B cell (primary cell): ENCODE measurements at places on chromosomes 12 and 14.

DNA sequence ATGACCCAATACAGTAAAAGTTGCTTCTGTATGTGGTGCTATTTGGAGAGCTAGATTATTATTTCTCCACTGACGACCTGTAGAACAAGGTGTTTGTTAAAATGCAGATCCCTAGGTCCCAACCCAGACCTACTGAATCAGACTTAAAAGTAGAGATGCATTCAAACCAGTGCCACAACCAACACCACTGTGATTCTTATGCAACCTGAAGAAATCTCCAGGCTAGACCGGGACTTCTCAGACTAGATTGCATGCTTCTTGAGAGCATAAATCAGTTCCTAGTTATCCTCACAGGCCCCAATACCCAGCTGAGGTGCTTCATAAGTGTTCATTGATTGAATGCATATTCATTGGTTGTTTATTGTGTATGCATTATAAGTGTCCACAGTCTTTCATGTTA, 78.2 kb downstream of the SPTSSA start:
- DNase-seq, result no peak

DNA sequence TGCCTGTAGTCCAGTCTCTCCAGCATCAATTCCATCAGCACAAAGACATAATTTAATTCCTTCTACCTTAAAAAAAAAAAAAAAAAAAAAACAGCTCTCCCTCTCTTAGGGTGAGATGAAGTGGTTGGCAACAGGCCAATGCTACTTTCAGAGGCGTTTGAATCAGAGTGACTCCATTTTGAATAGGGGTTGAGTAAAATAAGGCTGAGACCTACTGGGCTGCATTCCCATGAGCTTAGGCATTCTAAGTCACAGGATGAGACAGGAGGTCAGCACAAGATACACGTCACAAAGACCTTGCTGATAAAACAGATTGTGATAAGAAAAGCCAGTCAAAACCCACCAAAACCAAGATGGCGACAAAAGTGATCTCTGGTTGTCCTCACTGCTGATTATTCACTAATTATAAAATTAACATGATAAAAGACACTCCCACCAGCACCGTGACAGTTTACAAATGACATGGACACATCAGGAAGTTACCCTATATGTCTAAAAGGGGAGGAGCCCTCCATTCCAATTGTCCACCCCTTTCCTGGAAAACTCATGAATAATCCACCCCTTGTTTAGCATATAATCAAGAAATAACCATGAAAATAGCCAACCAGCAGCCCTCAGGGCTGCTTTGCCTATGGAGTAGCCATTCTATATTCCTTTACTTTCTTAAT, 6.9 kb upstream of the TCL1B start:
- no peak for DNase-seq

DNA sequence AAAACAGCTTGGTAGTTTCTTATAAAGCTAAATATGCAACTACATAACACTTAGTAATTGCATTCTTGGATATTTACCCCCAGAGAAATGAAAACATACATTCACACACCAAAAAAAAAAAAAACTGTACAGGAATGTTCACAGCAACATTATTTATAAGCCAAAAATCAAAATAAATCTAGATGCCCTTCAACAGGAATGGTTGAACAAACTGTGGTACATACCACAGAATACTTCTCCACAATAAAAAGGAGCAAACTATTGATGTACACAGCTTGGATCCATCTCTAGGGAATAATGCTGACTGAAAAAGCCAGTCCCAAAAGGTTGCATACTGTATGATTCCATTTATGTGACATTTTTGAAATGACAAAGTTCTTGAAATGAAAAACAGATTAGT, 62.1 kb upstream of the SLC38A4 start:
- DNase-seq, result no peak

- no peak for DNase-seq
Observed at GRCh38 chr14:69249603-69250002, 10.4 kb upstream of the GALNT16 start.

- no peak for DNase-seq
Observed at GRCh38 chr12:54368025-54368708, 3.9 kb upstream of the GPR84 start.

- DNase-seq, result no peak
Observed at GRCh38 chr12:10018386-10018785, 8.0 kb downstream of the CLEC12B start.

DNA sequence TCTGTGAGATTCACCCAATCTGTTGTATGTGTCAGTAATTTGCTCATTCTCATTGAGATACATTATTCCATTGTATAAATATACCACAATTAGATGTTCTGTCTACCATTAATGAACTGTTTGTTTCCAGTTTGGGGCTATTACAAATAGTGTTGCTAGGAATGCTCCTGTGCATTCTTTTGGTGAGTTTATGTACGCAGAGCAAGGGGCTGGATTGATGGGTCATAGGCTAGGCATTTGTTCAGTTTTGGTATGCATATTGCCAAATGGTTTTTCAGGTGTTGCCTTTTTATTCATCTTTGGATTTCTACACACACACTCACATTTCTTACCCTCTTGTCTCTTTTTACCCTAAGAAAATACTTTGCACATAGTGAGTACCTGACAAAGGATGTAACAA, 93.4 kb downstream of the GPATCH2L start:
- DNase-seq, result no peak

DNA sequence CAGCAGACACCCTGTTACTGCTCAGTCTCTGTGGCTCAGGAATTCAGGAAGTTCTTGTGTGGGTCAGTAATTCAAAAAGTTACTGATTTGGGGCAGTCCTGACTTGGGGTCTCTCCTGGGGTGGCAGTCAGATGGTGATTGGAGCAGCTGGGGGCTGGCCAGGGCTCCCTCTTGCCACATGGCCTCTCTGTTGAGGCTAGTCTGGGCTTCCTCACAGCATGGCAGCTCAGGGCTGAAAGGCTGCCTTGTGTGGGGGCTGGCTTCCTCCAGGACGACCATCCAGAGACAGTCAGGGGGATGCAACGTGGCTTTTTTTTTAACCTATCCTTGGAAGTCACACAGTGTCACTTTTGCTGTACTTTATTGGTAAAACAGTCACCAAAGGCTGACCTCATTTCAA, 61.3 kb downstream of the CACNA1C start:
- DNase-seq, result no peak

DNA sequence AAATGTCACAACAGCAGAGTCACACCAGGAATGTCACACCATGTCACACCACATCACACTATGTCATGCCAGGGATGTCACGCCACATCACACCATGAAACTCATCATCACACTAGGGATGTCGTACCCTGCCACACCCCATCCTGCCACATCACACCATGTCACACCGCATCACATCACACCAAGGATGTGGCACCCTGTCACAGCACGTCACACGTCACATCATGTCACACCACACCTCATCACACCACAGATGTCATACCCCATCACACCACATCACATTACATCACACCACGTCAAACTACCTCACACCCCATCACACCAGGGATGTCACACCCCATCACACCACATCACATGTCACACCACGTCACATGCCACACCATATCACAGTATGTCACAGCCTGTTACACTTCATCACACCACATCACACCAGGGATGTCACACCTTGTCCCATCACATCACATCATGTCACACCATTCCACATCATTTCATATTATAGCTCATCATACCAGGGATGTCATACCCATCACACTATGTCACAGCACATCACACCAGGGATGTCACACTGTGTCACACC, 90.9 kb downstream of the TMEM121 start:
- DNase-seq, result peak; percentile 68

- no peak for DNase-seq
Observed at GRCh38 chr12:92908108-92908507, 21.0 kb downstream of the EEA1 start.
